ENCODE measurements at places on chromosomes 12 and 14.

DNA sequence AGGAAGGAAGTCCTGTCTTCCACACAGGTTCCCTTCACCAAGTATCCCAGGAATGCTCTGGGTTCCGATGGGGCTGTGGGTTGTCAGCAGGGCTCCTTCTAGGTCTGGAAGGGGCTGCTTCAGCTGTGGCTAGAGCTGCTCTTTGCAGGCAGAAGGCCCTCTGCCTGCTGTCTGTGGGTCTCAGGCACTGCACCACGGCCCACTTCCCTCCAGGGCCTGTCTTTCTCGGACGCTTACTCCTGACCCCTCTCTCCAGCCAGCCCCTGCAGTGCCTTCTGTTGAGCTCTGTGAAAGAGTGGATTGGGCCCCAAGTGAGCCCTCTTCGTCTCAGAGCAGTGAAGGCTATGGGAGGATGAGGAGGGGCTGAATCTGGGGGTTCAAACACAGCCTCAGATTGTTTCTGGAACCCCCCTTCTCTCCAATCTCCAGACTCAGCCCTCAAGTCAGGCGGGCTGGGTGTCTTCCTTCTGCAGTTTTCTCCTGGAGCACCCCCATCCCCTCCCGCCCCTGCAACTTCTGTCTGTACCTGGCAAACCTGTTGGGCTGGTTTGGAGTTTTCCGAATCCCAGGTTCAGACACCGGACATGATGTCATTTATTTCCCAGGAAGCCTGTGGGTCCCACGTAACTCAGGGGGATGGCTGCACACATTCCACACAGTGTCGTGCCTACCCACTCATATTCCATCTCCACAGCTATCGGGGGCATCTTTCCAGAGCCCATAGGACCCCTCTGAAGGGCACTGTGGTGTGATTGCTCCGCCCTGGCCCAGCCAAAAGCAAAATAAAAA is 24.9 kb upstream of the SPPL3 start:
- DNase-seq: no peak

GRCh38 chr12:3964439-3964838 is 91.2 kb upstream of the PARP11 start:
- peak; percentile 28 for DNase-seq

- DNase-seq: no peak
These were observed 36.0 kb upstream of the FAR2 start for GRCh38 chr12:29113101-29113500.

DNA sequence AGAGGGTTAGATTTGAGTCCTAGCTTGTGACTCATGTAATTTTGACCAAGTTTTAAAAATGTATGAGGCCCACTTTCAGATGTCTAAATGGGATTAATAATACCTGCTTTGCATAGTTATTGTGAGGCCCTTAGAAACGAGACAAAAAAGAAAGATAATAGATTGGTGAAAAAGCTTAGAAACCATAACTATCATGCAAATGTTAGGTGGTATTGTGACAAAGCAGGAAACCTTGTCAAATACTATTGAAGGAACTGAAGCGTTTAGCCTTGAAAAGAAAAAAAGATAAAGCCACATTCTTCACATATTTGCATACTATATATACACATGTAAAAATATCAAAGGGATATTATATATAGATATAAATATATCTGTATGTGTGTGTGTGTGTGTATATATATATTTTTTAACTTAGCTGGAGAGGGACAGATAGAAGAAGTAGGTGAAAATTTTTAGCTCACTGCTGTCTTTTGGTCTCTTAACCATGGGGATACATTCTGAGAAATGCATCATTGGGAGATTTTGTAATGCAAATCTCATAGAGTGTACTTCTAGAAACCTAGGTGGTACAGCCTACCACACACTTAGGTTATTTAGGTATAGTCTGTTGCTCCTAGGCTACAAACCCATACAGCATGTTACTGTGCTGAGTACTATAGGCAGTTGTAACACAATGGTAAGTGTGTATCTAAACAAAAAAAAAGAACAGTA is 270.3 kb downstream of the CCDC91 start:
- DNase-seq: no peak

GRCh38 chr12:20863056-20863455 is 52.6 kb downstream of the SLCO1B3 start:
- no peak for DNase-seq

DNA sequence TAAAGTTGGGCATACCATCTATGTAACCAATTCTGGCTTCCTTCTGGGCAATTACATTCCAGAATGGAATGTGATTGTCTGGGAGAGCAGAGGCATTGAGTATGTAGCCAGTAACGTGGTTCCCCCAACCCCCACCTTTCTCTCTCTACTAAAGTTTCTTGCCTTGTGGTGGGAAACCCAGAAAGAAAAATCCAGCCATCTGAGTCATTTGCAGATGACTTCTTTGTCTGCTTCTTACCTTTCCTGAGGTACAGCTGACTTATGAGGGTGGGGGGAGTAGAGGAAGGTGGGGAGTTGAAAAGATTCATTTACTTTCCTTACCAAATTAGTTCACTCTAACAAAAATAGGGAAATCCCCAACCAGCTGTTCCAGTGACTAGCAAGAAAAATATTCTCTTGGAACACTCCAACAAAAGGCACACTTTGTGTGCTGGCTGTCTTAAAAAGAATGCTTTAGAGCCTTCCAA is 112.1 kb upstream of the FRMD6 start:
- no peak for DNase-seq

DNA sequence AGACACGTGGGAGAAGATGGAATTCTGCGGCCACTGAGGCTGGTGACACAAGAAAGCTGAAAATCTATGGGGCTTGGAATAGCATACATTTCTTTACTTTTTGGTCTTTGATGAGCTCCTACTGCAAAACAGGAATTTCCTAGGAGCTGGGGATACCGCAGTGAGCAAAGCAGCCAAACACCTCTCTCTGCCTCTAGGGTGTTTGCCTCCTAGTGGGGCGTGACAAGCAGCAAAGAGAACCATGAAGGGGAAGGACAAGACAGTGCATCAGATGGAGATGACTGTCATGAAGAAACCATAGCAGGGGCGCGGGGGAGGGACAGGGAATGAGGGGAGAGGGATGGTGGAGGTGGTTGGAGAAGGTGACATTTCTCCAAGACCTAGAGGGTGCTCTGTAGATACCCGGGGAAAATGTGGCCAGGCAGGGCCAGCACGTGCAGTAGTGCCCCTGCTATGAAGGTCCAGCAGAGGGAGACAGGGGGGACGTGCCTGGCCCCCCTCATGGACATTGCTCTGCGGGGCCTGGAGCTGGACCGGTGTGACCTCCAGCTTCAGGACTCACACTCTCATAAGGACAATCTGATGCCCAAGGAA is 58.6 kb downstream of the SERPINA3 start:
- DNase-seq: no peak

GRCh38 chr12:42735861-42736361 is 146.4 kb upstream of the PRICKLE1 start:
- DNase-seq: peak; percentile 60

GRCh38 chr12:109934026-109934425 is 34.0 kb downstream of the TCHP start:
- no peak for DNase-seq

DNA sequence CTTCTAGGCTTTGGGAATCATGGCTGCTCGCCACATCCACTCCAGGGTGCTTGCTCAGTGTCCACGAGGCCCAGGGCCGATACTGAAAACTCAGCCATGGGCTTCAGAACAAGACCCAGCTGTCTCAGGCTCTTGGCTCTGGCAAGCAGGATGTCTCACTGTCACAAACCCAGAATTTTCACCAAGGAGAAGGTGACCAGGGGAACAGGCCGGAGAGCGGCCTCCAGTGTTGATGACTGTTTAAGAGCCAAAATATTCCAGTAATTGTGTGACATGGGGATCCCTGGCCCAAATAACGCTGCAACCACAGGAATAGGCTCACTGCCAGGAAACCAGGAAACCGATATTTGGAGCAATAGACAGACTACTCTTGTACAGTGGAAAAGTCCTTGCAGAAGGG is 9.8 kb upstream of the SERPINA5 start:
- peak; percentile 54 for DNase-seq

DNA sequence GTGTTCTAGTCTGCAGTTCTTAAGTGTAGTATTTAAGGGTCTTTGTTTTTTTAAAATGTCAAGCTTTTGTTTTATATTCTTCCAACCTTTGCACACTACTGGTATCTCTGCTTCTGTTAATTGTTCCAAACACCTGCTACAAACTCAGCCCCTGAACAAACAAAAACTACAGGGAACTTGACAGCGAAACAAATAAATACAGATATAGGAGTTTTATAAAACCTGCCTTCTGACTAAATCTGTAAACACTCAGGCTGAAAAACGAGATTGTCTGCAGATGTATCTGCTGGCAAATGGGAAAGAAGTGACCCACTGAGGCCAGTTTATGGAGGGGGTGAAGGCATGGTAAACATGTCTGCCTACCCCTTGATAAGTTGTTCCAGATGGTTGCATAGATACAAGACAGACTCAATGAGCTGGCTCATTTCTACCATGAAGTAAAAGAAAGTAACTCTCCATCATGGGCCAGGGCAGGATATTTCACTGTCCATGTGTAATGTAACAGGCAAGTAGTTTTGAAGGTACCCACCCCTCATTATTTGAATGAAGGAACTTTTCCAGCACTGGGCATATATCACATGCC is 75.6 kb downstream of the LMO3 start:
- no peak for DNase-seq

DNA sequence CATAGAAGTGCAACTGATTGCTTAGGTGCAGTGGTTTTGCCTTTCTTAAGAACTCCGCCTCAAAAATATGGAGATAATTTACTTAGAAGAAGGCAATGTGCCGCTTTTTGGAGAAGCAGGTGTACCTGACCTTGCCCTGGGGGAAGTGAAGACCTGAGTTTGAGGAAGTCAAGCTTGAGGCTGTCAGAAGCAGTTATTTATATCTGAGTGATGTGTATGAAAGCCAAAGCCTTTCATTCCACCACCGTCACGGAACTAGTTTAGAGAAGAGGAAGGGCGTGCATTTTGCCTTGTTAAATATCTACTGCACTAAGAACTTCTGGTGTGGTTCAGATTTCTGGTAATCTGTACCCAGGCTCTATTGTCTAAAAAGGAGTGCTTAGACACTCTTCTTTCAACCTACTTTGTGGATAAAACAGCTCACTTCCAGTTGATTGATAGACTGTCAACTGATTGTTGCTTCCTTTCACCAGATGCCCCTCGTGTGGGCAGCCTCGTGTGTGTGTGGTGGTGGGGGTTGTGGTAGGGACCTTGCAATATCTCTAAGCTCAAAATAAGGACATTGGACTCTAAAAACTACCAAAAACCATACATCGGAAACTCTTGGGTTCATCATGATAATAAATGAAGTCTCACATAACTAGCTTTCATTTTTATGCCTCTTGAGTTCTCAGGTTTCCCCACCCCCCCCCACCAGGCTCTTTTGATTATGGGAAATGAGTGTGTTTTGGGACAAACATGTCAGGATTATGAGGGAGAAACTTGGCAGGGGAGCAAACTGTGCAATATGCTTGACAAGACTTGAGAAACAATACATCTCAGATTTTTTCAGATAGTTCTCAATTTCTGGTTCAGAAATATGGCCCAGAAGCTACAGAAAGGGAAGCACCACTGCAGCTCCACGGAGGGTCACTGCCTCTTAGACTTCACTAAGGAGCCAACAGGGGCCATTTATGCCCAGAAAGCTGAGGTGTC is 78.6 kb downstream of the ARF6 start:
- peak; percentile 48 for DNase-seq

GRCh38 chr12:123164222-123164621 is 13.3 kb upstream of the PITPNM2 start:
- no peak for DNase-seq

DNA sequence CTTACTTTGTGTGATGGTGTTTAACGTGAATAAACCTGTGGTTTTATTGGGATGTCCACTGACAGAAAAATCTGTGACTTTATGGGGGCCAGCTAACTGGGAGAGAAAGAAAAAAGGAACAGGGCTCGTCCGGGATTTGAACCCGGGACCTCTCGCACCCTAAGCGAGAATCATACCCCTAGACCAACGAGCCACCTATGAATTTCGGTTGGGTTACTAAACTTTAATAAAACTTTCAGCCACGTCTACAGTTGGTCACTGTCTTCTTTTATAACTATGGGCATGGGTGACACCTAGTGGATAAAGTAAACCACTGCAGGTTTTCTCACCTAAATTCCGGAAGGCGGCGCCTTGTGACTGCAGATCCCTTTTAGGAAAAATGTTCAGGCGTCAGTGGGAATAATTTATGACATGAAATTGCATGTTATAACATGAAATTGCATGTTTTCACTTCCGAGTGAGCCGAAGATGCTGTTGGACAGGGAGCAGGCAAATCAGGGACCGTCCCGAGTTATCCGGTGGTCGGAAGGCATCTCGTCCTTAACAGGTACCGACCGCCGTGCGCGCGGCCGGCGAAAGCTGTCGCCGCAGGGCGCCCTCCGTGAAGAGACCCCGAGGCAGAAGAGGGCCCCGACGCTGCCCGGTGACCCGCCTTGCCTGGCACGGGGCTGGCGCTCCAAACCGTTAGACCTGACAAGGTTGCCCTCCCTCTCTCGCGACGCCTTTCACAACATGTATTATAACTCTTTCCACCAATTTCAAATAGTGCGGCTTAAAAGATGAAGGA is 18.2 kb upstream of the RNASE12 start:
- DNase-seq: peak; percentile 80

DNA sequence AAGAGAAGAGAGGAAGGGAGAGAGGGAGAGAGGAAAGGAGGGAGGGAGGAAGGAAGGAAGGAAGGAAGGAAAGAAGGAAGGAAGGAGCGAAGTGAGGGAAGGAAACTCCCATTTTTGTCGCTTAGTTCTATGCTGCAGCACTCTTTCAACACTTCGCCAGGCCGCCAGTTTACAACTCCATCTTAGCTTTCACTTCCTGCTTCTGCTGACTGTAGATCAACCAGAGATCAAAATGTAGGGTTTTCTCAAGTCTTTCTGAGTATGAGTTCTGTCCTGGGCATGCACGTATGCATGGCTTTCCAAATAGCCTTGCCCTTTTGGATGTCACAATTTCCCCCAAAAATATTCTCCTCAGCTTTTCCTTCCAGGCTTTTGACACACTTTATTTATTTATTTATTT is 723.4 kb downstream of the TRHDE start:
- no peak for DNase-seq

DNA sequence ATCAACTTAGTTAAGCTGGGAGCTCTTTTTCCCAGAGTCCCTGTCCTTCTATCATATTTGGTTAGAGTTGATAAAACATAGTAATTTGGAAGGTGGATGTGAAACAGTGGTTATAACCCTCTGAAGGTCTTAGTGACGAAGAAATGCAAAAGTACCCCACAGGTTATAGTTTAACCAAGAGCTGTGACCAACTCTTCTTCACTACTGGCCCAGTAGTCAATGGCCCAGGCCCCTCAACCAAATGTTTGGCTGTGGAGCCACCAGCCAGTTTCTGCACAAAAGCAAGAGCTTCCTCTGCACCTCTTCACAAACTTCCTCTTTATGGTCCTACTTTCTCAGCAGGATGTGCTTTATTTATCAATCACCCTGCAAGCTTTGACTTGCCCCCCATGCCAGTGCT is 132.6 kb downstream of the BMP4 start:
- DNase-seq: no peak

Data from right hindlimb (tissue), 1 donor.